ENCODE measurements at places on chromosomes 16 and 17.

GRCh38 chr17:48024149-48025039 is 13.2 kb downstream of the COPZ2 start:
- peak; percentile 82 for DNase-seq

- peak; percentile 17 for DNase-seq
Measured at GRCh38 chr16:48003206-48003907, 152.4 kb downstream of the ABCC12 start.

- no peak for DNase-seq
Measured at GRCh38 chr17:62827746-62828485, 19.8 kb upstream of the MARCHF10 start.

DNA sequence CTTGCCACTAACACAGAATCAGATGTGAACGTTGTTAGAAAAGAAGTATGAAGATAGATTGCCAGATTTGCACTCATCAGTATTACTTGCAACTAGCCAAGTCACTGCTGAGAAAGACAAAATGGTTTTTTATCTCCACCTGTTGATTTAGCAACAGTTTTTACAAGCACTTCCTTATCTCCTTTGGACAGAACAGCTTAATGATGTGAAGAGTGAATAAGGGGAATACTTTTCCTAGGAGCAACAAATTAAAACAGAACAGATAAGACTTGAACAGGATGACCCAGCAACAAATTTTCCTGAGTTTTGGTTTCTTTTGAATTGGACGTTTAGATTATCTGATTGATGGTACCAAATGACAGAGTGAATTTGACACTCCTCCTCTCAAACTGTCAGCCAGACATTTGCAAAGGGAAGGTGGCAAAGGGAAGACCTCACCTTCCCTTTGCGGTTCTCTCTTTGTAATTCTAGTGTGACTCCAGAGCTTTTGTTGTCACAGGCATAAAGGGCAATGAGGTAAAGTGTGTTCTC is 130.6 kb downstream of the NLK start:
- DNase-seq, result no peak

DNA sequence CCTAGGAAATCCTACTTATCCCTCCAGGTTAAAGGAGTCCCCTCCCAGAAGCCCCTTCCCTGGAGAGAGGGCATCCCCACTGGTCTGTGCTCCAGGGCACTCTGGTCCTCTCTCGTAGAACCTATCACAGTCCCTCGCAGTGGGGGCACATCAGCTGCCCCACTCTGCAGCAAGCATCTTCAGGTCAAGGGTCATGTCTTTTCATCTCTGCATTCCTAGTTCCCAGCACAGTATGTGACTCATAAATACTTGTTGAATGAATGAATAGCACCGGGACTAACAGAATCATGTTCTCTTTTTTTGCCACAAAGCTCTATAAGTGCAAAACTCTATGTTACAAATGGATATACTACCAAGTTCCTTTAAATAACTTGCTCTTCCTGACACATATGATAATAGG is 36.0 kb downstream of the RNF157 start:
- DNase-seq, result no peak

- no peak for DNase-seq
Measured at GRCh38 chr17:5511401-5512225, 25.2 kb downstream of the MIS12 start.

GRCh38 chr16:81623365-81624102 is 155.6 kb upstream of the PLCG2 start:
- no peak for DNase-seq

DNA sequence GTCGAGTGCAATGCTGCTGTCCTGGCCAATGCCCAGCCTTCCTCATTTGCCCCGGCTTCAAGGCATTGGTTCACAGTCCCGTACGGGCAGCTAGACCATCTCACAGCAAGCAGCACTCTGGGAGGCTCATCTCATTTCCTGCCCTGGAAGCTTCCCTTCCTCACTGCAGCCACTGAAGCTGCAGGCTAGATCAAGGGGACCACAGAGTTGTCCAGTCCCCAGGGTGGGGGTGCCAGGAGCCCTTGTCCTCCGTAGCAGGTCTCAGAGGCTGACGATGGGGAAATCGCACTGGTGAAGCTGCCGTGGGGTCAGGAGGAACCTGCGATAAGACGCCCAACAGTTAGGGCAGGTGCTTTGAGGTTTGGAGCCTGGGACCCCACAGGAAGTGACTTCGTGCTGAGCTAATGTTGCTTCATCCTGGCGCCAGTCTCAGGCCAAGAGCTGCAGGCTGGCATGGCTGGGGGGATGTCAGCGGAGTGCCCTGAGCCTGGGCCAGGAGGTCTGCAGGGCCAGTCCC is at the start of gene SPNS3:
Gene SPNS3 (plus strand): TSS at position 426 of the 517 bp plus-strand sequence. CDS start 28 bp downstream, at position 454.
- DNase-seq, result no peak

DNA sequence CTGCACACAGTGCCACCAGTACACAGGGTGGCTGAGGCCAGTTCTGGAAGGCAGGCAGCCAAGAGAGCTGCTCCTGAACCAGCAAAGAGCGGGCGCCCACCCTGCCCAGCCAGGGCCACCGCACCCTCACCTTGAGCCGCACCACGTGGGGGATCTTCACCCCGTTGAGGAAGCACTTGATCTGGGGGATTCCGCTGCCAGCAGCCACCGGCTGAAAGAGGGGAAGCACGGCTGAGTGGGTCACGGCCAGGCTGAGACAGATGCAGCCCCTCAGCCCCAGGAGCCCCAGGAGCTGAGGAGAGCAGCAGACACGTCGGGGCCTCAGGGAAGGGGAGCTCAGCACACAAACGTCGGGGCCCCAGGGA is 14.6 kb upstream of the CCDC154 start:
- DNase-seq, result no peak

- DNase-seq, result no peak
Measured at GRCh38 chr17:4127555-4127954, 15.3 kb downstream of the ZZEF1 start.

- DNase-seq, result no peak
Measured at GRCh38 chr17:17938388-17939107, 33.7 kb downstream of the TOM1L2 start.

DNA sequence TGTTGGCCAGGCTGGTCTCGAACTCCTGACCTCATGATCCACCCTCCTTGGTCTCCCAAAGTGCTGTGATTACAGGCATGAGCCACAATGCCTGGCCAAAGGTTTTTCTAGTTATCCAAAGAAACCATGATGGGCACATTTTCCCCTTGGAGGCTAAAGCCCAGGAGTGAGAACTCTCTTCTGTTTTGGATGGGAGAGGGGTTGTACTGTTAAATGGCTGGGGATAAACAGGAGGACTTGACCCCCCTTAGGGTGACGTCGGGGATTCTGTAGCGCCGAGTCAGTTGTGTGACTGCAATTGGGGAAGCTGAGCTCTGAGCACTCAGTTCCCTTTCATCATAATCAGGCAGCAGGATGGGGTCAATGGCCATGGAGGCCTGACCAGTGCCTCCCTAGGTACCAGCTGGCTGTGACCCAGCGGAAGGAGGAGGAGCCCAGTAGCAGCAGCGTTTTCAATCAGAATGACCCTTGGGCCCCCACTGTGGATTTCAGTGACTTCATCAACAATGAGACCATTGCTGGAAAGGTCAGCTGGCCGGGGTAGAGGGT is 4.1 kb downstream of the AOC3 start:
- no peak for DNase-seq

GRCh38 chr16:78852081-78852635 is 748.4 kb downstream of the MAF start:
- no peak for DNase-seq

DNA sequence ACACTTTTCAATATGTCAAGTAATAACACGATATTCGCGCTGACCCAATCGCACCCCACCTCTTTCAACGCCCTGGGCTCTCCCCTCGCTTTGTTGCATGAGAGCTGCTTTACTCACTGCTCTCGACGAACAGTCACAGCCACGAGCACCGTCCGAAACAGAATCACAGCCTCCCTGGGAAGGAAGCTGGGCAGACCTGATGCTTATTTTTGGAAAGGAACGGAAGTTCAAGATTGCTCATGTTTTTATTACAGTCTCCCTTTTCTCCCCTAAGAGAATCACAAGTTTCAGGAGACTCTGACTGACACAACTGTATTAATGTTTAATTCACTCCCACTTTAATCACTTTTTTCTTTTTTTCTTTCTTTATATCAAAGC is 67.8 kb downstream of the ANKRD11 start:
- DNase-seq, result no peak

- DNase-seq, result no peak
Measured at GRCh38 chr16:80982646-80983045, 24.0 kb downstream of the CMC2 start.

GRCh38 chr17:74110467-74110866 is 93.0 kb upstream of the RPL38 start:
- no peak for DNase-seq

DNA sequence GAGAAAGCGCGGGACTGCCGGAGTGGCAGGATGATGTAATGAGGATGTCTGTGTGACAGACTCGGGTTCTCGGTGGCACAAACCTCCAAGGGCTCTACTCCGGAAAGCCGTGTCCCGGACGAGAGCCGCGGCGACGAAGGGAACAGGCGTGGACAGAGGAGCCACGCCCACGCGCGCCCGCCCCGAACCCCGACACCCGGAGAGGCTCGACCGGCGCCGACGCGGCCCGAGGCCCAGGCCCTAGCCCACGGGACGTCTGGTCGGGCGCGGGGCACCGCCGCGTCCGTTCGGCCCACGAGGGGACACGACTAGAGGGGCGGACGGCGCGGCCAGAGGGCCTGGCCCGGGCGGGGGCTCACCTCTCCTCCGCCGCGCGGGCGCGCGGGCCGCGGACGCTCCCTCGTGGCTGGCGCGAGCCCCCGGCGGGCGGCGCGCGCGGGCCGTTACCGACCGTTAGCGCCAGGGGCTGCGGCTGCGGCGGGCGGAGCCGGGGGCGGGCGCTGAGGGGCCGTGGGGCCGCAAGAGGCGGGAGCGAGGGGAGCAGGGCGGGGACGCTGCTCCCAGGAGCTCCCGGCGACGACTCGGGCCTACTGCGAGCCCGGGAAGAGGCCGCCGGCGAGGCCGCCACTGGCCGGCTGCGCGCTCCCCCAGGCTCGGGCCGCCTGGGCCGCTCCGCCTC is 2.1 kb upstream of the IRX5 start:
- peak; percentile 82 for DNase-seq

DNA sequence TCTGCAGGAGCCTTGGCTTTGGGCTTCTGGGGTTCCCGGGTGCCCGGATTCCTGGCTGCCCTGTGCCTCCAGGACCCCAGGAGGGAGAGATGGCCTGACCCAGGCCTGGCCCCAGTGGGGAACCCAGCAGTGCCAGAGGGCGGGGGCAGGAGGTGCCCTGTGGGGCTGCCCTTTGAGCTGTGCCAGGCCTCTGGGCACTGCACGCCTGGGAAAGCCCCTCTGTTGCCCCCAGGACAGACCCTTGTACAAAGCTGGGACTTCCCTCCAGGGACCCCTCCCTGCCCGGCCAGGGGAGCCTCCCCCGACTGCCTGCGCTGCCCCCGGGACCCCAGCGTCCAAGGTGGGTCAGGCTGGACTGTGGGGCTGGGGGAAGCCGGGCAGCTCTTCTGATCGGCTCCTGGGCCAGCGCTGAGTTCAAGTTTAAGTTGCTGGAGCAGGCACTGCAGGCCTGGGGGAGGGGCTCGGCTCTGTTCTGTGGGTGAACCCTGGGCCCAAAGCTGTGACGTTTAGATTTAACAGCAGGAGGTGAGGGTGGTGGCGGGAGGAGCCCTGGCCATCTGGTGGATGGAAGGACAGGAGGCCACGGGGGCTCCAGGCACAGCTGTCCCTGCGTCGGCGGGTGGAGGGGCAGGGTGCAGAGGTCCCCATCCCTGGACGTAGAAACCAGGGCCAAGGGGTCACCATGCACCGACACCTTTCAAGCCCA is 27.6 kb upstream of the C1QTNF8 start:
- no peak for DNase-seq

DNA sequence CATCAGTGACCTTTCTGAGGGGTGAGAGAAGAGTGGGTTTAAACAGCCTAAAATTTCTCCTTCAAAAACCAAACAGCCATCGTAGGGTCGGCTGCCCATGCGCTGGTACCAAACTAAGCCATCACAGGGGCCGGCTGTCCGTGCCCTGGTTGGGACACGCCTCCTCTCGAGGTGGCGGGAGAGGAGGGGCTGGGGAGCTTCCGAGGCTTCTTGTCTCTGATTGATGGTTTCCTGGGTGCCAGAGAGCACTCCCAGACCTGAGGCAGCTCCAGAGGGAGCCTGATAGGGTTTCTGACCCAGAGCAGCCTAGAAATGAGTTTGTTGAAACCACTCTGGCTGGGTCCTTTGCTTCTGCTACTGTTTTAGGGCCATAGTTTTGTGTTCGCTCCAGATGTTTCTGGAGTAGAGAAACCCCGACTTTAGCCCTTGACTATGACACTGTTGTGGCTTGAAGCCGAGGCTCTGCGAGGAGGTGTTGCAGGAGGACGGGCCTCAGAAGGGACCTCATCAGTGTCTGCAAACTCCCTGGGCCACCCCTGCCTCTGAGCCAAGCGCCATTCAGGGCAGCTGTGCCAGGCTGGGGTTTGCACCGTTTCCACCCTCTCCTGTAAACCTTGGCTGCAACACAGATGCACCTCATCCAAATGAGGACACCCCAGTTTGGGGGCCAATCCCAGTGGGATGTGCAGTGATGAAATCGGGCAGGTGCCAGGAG is 6.2 kb downstream of the ZNF276 start:
- no peak for DNase-seq

DNA sequence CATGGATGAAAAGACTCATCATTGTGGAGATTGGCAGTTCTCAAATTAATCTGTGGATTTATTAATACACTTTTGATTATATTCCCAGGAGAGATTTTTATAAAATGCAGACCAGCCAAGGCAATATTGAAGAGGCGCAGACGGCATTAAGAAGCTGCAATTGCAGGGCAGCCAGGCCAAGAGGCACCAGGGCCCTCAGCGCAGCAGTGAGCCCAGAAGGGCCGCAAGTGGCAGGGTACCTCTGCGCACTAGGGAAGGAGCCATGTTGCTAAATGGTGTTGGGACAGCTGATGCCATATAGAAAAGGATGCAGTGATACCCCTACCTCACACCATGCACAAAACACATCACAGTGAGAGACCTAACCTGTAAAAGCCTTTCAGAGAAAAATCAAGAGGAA is 36.6 kb upstream of the CHMP6 start:
- no peak for DNase-seq

DNA sequence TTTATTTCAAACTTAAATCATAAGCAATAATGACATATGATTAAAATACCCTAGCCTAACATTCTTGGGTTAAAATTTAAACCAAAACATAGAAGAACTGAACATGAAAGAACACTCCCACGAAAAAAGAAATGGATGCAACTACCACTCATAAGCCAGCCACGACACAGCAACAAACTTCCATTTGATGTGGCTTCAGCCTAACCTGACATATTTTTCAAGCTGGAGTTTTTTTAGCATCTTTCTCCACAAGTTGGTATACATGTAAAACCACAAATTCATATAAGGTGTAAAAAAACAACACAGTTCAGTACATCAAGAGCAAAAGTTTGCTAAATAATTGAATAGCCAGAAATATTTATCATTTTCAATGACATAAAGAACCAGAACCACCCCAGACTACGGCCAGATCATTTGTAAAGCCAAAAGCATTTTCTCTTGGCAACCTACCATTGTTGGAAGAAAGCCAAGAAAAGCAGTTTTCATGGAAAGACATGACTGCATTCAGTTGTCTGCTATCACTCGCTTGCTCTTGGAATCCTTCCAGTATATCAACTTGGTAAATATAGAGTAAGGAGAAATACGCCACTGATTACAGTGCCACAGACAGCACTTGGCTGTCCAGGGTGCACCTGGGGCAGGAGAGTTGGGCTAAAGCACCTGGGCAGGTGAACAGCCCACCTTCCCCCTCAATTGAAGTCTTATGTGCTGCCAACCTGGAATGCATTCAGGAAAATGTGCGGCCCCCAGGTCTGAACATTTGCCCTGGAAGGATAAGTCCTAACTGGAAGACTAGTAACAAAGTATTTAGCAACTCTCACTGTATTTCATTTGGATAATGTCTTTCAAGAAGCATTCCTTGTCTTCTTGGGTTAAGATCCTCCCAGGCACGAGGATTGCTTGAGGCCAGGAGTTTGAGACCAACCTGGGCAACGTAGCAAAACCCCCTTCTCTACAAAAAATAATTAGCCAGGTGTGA is 60.5 kb downstream of the CREBBP start:
- DNase-seq, result peak; percentile 43

Data from femur (tissue), 1 donor.